ENCODE measurements at places on chromosomes 7 and 10.

- no peak for DNase-seq
Observed at GRCh38 chr10:86836044-86836443, 79.6 kb downstream of the BMPR1A start.

GRCh38 chr7:106166651-106167342 is 54.7 kb upstream of the SYPL1 start:
- DNase-seq, result peak; percentile 67

- no peak for DNase-seq
Observed at GRCh38 chr10:46232666-46233065, 54.1 kb upstream of the ANTXRL start.

DNA sequence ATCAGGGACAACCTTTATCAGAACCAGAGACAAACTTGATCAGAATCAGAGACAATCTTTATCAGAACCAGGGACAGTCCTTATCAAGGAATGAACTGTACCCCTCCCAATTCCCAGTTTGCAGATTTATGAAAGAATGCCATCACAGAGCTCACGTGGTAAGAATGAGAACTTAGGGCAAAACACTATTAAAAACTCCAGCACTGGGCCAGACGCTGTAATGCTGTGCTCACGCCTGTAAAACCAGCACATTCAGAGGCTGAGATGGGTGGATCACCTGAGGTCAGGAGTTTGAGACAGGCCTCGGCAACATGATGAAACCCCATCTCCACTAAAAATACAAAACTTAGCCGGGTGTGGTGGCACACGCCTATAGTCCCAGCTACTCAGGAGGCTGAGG is 85.1 kb upstream of the TNRC18 start:
- DNase-seq, result no peak

DNA sequence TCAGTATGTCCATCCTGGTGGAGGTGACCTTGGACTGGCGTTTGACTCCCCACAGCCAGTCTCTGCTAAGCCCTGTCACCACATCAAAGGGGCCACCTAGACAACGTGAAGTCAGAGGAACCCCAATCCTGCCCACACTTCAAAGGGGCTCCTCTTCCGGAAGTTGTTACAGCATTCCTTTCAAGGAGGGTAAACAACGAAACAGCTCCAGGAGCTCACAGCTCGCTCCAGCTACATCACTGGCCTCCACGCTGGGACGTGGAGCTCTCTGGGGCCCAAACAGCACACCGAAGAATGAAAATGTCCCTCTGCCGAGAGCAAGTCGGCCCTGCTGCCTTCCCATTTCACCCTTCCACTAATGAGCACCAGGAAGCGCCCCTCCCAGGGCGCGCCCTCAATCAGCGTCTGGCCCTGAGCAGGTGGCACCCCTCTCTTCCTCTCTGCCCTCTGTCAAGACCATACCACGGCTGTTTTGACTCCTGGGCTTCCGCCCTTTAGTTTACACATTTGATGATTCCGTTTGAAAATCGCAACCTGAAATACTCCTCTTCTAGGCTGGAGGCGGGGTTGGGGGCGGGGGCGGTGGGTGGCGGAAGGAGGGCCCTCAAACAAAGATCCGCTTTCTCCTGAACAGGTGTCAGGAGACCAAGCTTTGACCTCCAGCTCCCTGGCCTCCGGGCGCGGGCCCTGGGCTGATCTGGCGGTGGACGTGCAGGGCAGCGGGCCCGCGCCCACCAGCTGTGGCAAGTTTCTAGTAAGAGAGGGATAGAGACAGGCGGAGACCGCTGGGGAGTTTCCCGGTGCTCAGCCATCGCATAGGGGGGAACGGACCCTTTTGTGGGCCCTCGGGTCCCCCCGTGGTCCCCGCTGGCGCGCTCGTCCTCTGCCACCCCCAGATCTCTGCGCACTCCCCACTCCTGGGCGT is 53.1 kb upstream of the KDM7A start:
- DNase-seq, result no peak

DNA sequence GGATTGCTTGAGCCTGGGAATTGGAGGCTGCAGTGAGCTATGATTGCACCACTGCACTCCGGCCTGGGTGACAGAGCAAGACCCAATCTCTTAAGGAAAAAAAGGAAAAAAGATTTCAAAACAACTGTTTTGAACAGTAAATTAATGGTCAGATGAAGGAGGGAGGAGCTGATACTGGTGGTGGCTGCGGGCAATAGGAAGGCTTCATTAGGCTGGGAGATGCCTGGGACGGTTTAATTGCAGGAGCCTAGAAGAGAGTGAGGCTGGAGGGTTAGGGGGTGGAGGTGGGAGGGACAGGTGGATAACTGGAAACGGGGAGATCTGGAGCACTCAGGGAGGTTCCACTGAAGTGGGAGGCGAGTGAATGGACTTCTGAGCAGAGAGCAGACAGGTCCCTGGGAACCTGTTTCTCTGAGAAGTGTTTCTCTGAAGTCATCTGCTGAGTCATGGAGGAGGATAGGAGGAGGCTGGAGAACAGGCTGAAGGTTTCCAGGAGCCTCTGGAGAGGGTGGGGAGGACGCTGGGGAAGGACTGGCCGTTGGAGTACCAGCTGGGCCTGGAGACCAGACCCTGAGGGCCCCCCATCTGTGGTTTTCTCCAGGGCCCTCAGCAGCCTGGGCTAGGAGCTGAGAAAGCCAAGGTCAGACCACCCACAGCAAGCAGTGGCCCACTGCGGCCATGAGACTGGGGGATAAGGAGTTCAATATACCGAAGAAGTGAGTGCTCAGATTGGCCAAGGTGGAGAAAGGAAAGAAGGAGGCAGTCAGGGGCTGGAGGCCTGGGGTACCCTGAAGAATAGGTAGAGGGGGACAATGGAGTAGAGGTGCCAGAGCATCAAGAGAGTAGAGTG is 14.4 kb upstream of the YWHAG start:
- DNase-seq, result peak; percentile 64

GRCh38 chr7:28815928-28816373 is 142.2 kb downstream of the TRIL start:
- no peak for DNase-seq

DNA sequence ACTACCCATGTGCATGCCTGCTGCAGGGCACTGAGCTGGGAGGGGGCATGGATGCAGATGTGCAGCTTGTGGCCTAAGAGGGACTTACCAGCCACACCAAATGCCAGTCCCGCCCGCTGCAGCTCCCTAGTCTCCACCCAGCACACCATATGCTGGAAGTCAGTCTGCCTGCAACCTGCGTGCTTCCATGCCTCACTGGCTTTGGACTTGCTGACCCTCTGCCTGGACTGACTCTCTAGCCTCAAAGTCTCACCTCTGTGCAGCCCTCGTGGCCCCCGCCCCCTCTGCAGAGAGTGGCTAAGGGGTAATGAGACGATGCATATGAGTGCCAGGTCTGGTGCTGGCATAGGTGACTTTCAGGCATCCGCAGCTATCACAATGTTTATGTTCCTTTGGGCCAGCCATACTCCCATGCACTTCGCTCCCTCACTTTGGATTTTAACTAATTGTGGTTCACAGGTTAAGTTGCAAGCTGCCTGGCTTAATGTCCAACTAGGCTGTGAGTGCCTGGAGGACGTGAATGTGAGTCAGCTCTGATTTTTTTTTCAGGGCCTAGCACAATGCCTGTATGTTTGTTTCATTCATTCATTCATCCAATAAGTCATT is 21.7 kb downstream of the TRIM8 start:
- DNase-seq, result peak; percentile 86

- DNase-seq, result no peak
Observed at GRCh38 chr10:58068809-58069208, 198.9 kb downstream of the IPMK start.
